ENCODE measurements at places on chromosomes 13 and 19.

GRCh38 chr13:111142472-111142871 lies 27.4 kb downstream of the ARHGEF7 start:
- DNase-seq = no peak

DNA sequence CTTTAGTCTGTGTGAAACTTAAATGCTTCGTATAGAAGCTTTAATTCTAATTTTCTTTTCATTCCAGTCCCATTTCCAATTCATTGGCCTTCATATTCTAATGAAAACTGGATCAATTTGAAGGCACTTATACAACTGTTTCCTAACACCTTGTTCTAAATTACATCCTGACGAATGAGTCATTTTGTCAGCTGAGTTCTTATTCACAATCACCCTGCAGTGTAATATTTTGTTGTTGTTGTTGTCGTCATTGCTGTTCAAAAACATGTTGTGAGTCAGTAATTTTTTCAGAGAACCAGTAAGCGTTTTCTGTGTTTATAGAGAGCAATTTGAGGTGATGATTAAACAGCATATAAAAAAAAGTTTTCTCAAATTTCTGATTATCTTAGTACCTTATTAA lies 290.0 kb downstream of the PCDH9 start:
- no peak for DNase-seq

DNA sequence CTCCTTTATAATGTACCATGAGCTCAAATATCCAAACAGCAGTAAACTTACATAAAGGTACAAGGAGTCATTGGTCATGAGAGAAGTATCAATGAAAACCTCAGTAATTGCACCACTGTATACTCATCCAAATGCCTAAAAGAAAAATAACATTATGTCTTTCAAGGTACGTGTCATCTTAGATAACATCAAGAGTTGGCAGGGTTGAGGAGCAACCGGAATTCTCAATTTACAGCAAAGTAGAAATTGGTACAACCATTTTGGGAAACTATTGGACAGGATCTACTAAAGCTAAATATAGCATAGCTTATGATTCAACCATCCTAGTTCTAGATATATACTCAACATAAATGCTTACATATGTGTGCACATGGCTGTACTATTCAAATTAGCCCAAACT lies 502.8 kb downstream of the GPC6 start:
- DNase-seq = no peak

- DNase-seq = peak; percentile 13
Measured at GRCh38 chr13:102333320-102334198, 68.3 kb downstream of the FGF14 start.

DNA sequence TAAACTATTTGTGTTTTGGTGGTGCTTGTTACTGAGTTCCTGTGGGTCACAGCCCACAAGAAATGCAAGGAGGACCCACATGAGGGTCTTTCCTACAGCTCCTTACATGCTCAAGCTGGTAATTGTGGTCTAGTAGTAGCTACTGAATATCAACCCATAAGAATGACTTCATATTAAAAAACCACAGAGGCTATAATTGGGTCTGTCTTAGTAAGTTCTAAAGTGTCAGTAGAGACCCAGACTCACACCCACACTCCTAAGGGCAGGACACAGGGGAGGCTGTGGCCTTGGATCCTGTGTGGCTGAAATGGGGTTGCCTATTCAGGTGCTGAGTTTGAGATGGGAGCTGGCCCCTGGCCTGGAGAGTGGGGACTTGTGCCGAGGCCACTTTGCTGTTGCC lies 19.6 kb downstream of the TFDP1 start:
- DNase-seq = no peak

- DNase-seq = peak; percentile 74
Measured at GRCh38 chr19:46378268-46378667, 31.4 kb downstream of the PPP5C start.

DNA sequence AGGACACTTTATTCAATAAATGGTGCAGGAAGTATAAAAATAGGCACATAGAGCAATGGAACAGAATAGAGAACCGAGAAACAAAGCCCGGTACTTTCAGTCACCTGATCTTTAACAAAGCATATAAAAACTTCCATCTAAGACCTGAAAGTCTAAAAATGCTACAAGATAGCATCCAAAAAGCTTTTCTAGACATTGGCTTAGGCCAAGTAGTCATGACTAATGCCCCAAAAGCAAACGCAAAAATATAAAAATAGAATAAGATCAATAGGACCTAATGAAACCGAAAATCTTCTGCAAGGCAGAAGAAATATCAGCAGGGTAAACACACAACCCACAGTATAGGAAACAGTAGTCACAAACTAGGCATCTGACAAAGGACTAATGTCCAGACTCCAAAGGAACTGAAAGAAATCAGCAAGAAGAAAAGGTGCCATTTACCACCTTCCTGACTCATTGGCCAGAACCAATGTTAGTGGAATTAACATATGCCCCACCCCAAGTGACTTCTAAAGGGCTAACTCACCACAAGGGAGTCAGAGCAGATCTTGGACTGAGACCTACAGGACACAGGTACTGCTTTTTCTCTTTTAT lies 40.8 kb upstream of the CEACAM21 start:
- DNase-seq = no peak

DNA sequence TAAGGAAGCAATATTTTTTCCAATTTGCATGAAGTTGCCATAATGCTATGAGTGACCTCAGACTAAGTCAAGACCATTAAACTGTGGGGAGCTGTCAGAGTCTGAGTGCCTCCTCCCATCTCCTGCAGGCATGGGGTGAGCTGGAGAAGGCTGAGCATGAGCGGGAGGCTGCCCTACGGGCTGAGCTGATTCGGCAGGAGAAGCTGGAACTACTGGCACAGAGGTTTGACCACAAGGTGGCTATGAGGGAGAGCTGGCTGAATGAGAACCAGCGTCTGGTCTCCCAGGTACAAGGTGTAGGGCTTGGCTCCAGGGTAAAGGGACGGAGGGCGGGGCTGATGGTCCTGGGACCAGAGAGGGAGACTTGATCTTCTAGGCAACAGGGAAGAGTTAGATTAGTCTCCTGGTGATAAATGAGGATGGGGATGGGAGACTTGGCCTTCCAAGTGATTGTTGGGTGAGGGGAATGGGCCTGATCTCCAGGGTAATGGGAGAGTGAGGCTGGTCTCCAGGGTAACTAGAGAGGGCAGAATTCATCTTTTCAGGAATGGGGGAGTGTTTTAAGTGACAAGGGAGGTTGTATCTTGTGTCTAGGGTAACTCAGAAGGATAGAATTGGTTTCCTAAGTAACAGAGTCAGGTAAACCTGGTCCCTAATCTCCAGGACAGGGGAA lies 36.0 kb downstream of the SPTBN4 start:
- DNase-seq = no peak

DNA sequence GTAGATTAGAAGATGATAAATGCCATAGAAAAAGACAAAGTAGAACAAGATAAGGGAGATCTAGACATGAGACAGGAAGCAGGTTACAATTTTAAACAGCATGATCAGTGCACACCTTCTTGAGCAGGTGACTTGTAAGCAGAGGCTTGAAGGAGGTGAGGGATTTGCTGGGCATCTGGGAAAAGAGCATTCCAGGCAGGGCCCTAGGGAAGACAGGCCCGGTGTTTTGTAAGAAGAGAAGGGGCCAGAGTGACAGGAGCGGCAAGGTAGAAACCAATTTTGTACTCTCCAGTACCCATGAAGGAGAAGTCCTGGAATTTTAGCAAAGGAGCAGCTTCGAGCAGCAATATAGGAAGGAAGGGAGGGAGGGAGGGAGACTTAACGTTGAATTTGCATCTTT lies 296.5 kb downstream of the MZT1 start:
- DNase-seq = no peak

- DNase-seq = no peak
Measured at GRCh38 chr13:72808917-72809500, 27.1 kb downstream of the PIBF1 start.

- DNase-seq = no peak
Measured at GRCh38 chr13:50290186-50290585, 274.9 kb downstream of the KCNRG start.

DNA sequence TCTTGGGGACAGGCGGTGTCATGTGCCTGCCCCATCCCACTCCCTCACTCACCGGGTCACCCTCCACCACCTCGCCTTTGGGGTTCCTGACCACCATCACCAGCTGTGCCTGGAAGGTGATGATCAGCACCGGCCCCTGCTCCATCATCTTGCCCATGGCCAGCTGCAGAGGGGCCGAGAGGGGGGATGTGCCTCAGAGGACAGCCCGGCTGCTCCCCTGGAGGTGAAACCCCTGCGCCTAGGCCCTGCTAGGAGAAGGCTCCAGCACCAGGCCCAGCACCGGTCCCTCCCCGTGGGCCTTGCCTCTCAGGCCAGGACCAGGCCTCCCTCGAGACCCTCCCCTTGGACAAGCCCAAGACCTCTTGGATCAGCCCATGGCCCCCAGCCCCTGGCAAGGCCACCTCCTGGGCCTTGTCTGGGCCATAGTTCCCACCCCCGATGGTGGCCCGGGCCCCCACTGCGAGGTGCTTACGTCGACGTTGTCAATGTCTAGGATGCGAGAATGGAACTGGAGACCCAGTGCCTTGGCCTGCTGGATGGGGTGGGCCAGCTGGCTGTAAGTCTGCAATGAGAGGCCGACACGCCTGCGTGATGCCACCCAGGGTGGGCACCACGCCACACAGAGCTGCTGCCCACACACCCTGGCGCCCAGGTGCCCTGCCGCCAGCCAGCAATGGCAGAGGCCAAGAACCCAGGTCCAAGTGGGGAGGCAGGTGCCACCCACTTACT lies 1.8 kb upstream of the CTXN1 start:
- DNase-seq = no peak

DNA sequence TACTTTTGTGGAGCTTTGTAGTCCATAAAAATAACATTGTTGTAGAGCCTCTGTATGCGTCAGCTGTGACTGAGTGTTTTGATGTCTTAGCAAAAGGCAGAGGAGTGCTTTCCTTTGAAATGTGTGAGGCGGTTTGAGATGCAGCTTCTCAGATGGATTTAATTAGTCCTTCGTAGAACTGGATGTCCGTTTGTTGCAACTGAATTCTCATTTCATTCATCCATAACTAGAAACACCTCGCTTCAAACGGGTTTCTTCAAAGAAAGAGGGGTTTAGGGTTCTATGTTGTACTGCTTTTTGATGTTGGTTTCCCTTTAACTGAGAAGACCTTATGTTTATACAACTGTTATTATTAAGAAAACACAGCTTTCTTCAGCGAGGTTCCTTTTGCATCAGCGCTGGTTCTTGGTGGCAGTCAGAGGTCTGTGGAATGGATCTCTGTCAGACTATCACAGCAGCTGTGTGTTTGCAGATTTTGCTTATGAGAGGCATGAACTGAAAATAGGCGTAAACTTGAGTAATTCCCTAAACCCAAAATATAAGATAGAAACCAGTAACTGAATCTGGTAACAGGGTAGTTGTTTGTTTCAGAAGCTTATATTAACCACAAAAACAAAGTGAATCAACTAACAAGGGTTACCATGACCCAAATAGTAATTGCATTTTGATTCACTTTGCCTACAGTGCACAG lies 194.4 kb downstream of the GGACT start:
- DNase-seq = no peak

DNA sequence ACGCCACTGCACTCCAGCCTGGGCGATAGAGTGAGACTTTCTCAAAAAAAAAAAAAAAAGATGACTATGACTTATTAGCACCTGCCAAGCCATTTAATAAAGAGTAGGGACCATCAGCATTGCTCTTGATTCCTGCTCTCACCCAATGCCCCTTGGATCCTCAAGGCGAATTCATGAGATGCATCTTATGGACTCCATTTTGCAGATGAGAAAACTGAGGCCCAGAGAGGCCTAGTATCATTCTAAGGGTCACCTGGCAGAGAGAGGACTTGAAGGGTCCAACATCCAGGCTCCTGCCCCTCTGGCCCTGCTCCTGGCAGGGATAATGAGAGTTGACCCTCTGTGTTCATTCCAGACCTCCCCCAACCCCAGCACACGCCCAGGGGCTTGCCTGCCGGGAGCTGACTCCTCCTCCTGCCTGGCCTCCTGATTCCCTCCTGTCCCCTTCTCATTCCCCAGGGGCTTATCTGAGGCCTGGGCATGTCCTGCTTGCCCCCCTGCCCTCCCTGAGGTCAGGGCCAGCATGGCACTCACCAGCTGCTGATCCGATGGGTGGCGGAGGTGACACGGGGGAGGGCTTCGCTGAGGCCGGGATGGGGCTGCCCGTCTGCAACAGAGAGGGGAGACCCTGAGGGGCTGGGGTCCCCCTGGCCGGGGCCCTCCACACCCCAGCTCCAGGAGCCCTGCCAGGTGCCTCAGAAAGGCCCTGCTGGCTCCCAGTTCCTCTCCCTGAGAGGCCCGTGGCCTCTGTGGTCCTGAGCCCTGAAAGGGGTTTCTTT lies 7.4 kb downstream of the WIZ start:
- DNase-seq = no peak
